ENCODE measurements at places on chromosomes 5 and 9.

DNA sequence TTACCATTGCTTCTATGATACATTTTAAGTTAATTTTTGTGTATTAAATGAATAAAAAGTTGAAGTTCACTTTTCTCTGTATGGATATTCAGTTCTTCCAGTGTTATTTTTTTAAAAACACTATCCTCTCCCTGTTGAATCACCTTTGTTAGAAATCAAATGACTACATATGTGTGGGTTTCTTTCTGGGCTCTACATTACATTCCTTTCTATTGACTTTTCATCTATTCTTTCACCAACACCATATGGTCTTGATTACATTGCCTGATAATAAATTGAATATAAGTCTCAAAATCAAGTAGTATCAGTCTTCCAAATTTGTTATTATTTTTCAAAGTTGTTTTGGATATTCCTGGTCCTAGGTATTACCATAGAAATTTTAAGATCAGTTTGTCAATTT, 7.3 kb upstream of the RASEF start:
- DNase-seq: peak; percentile 8

DNA sequence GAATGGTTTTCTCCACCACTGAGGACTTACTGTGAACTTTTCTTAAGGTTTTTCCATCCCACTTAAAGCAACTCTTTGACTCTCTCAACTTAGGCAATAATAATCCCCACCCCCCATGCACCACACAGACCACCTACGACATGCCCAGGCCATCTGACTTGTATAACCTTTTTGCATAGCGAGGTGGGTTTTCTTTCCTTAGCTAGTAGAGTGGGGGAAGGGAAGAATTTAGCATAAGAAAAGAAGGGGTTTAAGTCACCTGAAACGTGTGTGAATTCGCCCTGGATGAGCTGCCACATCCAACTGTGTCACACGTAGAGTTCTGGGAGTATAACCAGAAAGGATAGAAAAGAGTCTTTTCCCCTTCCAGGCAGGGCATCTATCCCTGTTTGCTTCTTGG, 262.7 kb downstream of the YTHDC2 start:
- DNase-seq: no peak

DNA sequence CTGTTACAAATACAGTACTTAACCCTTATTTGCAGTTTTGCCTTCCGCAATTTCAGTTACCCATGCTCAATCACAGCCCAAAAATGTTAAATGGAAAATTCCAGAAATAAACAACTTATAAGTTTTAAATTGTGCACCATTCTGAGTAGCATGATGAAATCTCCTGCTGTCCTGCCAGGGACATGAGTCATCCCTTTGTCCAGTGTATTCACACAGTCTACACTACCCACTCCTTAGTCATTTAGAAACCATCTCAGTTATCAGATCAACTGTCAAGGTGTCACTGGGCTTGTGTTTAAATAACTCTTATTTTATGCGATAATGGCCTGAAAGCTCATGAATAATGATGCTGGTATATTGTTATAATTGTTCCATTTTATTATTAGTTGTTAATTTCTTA, 95.8 kb downstream of the PLCXD3 start:
- DNase-seq: no peak

DNA sequence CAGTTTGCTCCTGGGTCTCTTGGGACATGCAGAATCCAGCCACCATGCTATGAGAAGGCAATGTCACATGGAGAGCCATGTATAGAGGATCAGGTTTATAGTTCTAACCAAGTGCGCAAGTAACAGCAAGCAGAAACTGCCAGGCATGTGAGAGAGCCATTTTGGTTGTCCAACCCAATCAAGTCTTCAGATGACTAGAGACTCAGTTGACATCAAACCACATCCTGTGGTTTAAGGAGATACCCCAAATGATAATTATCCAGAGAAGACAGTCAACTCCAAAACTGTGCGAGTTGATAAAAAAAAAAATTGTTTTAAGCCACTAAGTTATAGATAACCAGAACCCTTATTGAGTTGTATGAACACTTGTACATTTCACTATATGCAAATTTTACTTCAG, 40.2 kb downstream of the TMEM232 start:
- no peak for DNase-seq

GRCh38 chr5:59749782-59750520, 143.6 kb downstream of the PDE4D start:
- DNase-seq: no peak

DNA sequence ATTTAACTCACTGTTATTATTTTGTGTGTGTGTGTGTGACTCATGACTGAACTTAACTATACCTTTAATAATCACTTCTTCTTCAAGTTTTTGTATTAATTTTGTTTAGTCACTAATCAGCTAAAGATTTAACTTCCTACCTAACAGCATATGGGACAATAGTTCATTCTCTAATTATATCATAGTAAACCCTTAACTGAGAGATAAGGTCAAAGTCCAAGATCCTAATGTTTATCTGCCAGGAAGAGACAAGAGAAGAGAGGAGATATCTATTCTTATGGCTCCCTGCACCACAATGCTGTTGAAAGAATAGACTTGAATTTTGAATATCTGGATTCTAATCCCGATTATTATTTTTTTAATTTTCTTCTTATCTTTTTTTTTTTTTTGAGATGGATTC, 28.1 kb downstream of the FREM1 start:
- no peak for DNase-seq

GRCh38 chr5:132417010-132417439, 47.5 kb downstream of the SLC22A5 start:
- DNase-seq: no peak

Measured in DMS 273 treated with DMSO at 0.1 percent for 48 hours (cell line).